ENCODE measurements at places on chromosomes 3 and 15.

DNA sequence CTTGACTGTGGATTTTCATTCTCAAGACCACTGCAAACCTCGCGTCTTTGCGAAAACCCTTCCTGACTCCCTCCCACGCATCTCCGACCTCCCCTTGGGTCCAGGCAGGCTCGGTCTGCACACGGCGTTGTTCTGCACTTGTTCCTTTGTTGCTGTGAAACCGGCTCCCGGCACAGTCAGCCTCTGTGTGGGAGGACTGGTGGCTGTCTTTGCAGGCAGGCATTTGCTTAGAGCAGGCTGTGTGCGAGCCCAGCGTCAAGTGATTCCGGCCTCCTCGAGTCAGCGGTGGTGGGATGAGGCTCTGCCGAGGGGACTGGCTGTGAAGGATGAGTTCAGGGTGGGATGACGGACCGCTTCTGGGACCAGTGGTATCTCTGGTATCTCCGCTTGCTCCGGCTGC is 102.6 kb upstream of the ROPN1 start:
- DNase-seq, result no peak

GRCh38 chr3:23129817-23130216 is 73.3 kb upstream of the UBE2E2 start:
- peak; percentile 38 for DNase-seq

GRCh38 chr15:64739156-64739555 is 36.2 kb downstream of the RBPMS2 start:
- no peak for DNase-seq

GRCh38 chr3:21744793-21745192 is 6.2 kb downstream of the ZNF385D start:
- peak; percentile 27 for DNase-seq

- peak; percentile 33 for DNase-seq
Observed at GRCh38 chr3:106208967-106209366, 340.2 kb upstream of the CBLB start.

- no peak for DNase-seq
Observed at GRCh38 chr3:161449785-161450184, 46.8 kb upstream of the OTOL1 start.

- no peak for DNase-seq
Observed at GRCh38 chr3:179308001-179308400, 14.8 kb upstream of the ZNF639 start.

GRCh38 chr3:104273046-104273649 is 1093.6 kb upstream of the ALCAM start:
- DNase-seq, result peak; percentile 61

DNA sequence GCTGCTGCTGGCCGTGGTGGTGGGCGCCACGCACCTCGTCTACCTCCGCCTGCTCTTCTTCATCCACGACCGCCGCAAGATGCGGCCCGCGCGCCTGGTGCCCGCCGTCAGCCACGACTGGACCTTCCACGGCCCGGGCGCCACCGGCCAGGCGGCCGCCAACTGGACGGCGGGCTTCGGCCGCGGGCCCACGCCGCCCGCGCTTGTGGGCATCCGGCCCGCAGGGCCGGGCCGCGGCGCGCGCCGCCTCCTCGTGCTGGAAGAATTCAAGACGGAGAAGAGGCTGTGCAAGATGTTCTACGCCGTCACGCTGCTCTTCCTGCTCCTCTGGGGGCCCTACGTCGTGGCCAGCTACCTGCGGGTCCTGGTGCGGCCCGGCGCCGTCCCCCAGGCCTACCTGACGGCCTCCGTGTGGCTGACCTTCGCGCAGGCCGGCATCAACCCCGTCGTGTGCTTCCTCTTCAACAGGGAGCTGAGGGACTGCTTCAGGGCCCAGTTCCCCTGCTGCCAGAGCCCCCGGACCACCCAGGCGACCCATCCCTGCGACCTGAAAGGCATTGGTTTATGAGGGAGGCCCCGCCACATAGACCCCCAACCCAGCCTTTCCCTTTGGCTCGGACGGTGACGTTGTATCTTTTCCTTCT is 1.1 kb downstream of the GPR27 start:
- DNase-seq, result no peak

GRCh38 chr15:39666677-39667076 is 85.8 kb downstream of the THBS1 start:
- peak; percentile 83 for DNase-seq

- no peak for DNase-seq
Observed at GRCh38 chr3:157981819-157982218, 124.4 kb downstream of the SHOX2 start.

GRCh38 chr3:160379628-160380214 is 19.3 kb downstream of the IFT80 start:
- no peak for DNase-seq

- DNase-seq, result no peak
Observed at GRCh38 chr3:182220013-182220412, 508.3 kb downstream of the SOX2 start.

Data from AG10803 (cell line).